Natural killer cell (primary cell): ENCODE measurements at places on chromosomes 5 and 9.

- no peaks in the 10 kb centered on the region for H3K36me3 ChIP-seq
- H3K27ac ChIP-seq: no peak overlapping the region
- no peaks in the 10 kb centered on the region for H3K27me3 ChIP-seq
- H3K4me3 ChIP-seq: no peak overlapping the region
- no peak for DNase-seq
Measured at GRCh38 chr9:110949081-110949480, 89.2 kb downstream of the LPAR1 start.

GRCh38 chr9:118721923-118722322 is 647.3 kb downstream of the BRINP1 start:
- no peak for DNase-seq
- no peaks in the 10 kb centered on the region for H3K4me1 ChIP-seq
- H3K27me3 ChIP-seq: no peaks in the 10 kb centered on the region
- no peak overlapping the region for H3K4me3 ChIP-seq

GRCh38 chr5:65903581-65903980 is 22.8 kb upstream of the ERBIN start:
- H3K4me1 ChIP-seq: no peaks in the 10 kb centered on the region
- H3K4me3 ChIP-seq: no peak overlapping the region
- H3K36me3 ChIP-seq: no peaks in the 10 kb centered on the region
- H3K27ac ChIP-seq: no peak overlapping the region

DNA sequence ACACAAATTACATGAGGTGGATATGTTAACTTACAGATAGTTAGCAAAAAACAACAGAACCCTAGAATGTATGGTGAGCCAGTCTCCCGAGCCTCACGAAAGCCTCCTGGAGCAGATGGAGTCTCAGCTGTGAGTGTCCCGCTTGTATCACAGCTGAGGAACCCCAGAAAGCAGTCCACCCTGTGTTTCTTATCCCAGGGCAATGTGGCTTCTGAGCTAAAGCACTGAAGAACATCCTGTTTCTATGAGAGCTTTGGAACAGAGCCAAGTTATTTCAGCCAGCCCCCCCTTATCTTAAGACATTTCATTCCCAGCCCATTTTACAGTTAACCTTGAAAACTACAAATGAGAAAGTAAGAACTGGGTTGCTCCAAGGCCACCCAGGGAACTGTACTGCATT is 1220.9 kb upstream of the CDH6 start:
- no peaks in the 10 kb centered on the region for H3K36me3 ChIP-seq
- no peak for DNase-seq
- no peak overlapping the region for H3K4me3 ChIP-seq
- no peaks in the 10 kb centered on the region for H3K4me1 ChIP-seq
- H3K27ac ChIP-seq: no peak overlapping the region

DNA sequence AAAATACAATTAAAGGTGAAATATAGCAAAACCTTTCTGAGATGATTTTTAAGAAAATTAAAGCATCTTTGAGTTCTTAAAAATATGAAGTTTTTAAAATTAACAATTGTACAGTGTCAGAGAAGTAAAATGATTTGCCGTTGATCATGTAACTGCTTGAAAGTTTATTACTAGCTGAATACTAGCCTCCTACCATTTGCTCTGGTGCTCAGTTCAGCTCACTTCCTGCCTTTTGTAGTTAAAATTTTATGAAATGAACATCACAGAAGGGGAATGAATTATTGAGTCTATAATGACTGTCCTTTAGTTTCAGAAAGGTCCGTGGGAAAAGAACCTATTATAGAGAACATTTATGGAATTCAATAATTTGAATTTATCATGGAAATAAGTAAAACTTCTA is 9.7 kb downstream of the YTHDC2 start:
- no peak overlapping the region for H3K27ac ChIP-seq
- peak; percentile 22 for DNase-seq
- no peaks in the 10 kb centered on the region for H3K4me1 ChIP-seq
- H3K4me3 ChIP-seq: no peak overlapping the region
- peaks cover 3% of the 10 kb centered on the region for H3K36me3 ChIP-seq

- no peak overlapping the region for H3K27ac ChIP-seq
- no peaks in the 10 kb centered on the region for H3K27me3 ChIP-seq
- no peaks in the 10 kb centered on the region for H3K4me1 ChIP-seq
Measured at GRCh38 chr9:118618849-118619248, 750.4 kb downstream of the BRINP1 start.

GRCh38 chr9:94625835-94626234 is 13.5 kb downstream of the FBP1 start:
- no peak overlapping the region for H3K4me3 ChIP-seq
- no peaks in the 10 kb centered on the region for H3K27me3 ChIP-seq
- H3K4me1 ChIP-seq: no peaks in the 10 kb centered on the region
- no peak for DNase-seq

DNA sequence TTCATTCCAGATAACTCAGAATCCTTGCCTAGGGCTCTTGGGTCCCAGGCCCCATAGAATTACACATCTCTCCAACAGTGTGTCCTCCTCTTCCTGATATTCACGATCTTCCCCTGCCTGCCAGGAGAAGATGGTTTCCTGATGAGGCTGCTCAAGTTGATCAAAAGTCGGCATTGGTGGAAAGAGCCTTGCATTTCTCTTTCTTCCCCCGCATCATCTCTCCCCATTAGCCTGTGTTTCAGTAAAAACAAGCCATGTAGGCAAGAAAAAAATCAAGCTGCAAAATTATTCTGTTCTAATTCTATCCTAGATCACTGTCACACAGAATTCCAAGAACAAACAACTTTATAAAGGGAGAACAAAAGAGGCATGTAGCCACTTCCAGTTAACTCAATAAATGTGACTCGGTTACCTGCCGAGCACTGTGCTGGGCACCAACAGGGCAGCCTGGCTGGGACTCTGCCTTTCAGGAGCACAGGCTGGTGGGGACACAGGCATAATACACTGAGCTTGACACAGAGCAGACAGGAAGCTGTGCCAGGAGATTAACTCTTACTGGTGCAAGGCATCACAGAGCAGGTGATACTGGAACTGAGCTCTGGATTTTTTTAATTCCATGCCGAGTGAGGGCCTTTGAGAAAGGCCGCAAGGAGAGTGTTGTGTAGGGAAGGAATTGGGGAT is 25.6 kb downstream of the TMOD1 start:
- DNase-seq: no peak
- H3K27ac ChIP-seq: no peak overlapping the region
- no peaks in the 10 kb centered on the region for H3K27me3 ChIP-seq
- no peak overlapping the region for H3K4me3 ChIP-seq
- no peaks in the 10 kb centered on the region for H3K36me3 ChIP-seq

- H3K36me3 ChIP-seq: no peaks in the 10 kb centered on the region
- H3K4me3 ChIP-seq: no peak overlapping the region
- H3K27me3 ChIP-seq: no peaks in the 10 kb centered on the region
- H3K4me1 ChIP-seq: no peaks in the 10 kb centered on the region
Measured at GRCh38 chr5:14451871-14452270, 129.7 kb upstream of the OTULINL start.

DNA sequence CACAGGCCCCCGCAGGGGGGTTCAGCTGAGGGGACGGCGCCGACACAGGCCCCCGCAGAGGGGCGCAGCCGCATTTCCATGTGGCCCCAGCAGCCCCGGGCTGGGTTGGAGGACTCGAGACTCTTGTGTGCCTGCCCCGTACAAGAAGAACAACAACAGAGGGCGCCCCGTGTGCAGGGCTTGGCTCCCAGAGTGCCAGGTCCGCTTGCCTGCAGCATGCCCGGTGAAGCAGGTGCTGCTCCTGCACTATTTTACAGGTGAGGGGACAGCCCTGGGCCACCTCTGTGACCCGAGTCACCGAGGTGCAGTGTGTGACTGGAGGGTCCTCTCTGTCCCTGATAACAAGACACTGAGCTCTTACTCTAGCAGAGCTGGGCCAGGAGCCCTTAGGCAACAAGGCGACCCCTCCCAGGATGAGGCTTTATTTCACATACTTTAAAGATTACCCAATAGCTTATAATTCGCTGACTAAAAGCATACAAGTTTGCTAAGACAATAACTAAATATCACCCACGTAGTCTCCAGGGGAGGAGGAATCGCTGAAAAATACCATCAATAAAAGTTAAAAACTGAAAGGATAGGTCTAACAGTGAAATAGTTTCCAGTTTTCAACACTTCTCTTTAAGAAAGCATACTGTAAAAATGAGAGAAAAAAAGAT is 41.7 kb upstream of the SLC9A3 start:
- H3K27me3 ChIP-seq: no peaks in the 10 kb centered on the region
- no peaks in the 10 kb centered on the region for H3K4me1 ChIP-seq
- H3K27ac ChIP-seq: no peak overlapping the region
- H3K36me3 ChIP-seq: no peaks in the 10 kb centered on the region
- H3K4me3 ChIP-seq: no peak overlapping the region
- no peak for DNase-seq

- no peaks in the 10 kb centered on the region for H3K27me3 ChIP-seq
- no peak overlapping the region for H3K27ac ChIP-seq
- H3K36me3 ChIP-seq: no peaks in the 10 kb centered on the region
- no peak for DNase-seq
- H3K4me1 ChIP-seq: no peaks in the 10 kb centered on the region
Measured at GRCh38 chr9:87713988-87714330, 12.0 kb upstream of the CTSL start.

DNA sequence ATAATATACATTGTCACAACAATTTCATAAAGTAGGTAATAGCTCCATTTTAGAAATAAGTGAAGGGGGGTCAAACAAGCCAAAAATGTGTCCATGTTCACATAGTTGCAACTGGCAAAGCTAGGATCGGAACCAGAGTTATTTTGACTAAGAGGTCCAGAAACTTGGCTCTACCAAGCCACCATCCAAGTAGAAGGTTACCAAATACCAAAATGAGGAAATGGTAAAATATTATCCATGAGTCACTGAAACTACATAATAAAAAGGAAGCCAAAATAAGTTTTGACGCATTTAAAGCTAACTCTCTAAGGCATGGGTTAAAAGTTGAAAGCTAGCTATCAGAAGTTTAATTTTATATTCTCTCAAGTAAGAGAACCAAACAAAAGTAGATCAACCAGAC is 886.9 kb upstream of the DMAC1 start:
- no peak overlapping the region for H3K4me3 ChIP-seq
- no peak for DNase-seq
- no peaks in the 10 kb centered on the region for H3K27me3 ChIP-seq
- H3K27ac ChIP-seq: no peak overlapping the region
- no peaks in the 10 kb centered on the region for H3K36me3 ChIP-seq

DNA sequence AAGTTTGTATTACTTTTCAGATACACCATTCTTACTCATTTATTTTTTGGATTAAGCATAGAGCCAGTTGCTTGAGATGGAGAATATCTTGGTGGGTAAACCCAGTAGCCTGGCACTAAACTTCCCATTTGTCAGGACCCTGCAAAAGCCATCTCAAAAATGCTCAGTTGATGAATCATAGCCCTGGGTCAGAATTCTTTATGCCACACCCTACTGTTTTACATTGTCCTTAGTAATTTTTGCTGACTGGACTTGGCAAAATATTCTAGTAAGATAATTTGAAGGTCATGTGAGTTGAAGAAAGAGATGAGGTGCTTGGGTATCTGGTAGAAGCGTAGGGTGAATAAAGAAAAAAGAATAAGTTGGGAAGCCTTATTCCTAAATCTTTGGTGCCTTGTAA is 50.7 kb downstream of the C7 start:
- H3K27me3 ChIP-seq: no peaks in the 10 kb centered on the region
- H3K27ac ChIP-seq: no peak overlapping the region
- no peak for DNase-seq
- H3K4me3 ChIP-seq: no peak overlapping the region
- no peaks in the 10 kb centered on the region for H3K4me1 ChIP-seq
- H3K36me3 ChIP-seq: no peaks in the 10 kb centered on the region

DNA sequence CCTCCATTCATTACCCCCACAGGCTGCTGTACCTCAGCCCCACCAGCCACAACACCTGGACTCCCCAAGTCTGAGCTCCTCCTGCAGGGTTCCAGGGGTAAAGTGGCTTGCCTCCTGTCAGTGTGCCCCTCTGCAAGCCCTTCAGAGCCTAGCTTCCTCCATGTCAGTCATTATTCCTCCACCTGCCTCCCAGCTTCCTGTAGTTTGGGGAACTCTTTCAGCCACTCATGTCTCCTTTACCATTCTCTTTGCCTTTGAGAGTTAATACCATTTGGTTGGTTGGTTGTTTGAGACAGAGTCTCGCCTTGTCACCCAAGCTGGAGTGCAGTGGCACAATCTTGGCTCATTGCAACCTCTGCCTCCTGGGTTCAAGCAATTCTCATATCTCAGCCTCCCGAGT is 36.2 kb downstream of the IRF1 start:
- H3K4me1 ChIP-seq: peaks cover 72% of the 10 kb centered on the region
- no peak overlapping the region for H3K4me3 ChIP-seq
- no peak for DNase-seq
- no peaks in the 10 kb centered on the region for H3K27me3 ChIP-seq
- H3K27ac ChIP-seq: peak overlapping the region; percentile 97

GRCh38 chr9:14312719-14313377 is 1.1 kb downstream of the NFIB start:
- peaks cover 20% of the 10 kb centered on the region for H3K4me1 ChIP-seq
- H3K4me3 ChIP-seq: no peak overlapping the region
- DNase-seq: no peak
- peaks cover 46% of the 10 kb centered on the region for H3K27me3 ChIP-seq

DNA sequence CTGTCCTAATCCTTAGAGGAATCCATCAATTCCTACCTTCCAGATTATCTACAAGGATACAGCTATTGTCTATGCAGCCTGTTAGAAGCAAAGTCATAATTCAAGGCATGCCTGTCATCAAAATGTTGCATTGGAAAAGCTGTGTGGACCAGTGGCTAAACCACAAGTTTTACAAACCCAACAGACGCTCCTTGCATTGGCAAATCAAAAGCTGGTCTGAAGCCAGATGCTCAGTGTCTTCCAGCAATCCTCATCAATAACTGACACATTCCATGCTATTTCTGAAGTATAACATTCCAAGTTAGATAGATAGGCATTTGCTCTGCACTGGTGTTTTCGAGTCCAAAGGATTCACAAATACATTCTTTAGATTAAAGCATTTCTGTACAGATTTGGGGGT is 213.6 kb downstream of the EBF1 start:
- H3K4me1 ChIP-seq: no peaks in the 10 kb centered on the region
- H3K27ac ChIP-seq: no peak overlapping the region
- H3K36me3 ChIP-seq: no peaks in the 10 kb centered on the region
- no peak overlapping the region for H3K4me3 ChIP-seq
- H3K27me3 ChIP-seq: no peaks in the 10 kb centered on the region

DNA sequence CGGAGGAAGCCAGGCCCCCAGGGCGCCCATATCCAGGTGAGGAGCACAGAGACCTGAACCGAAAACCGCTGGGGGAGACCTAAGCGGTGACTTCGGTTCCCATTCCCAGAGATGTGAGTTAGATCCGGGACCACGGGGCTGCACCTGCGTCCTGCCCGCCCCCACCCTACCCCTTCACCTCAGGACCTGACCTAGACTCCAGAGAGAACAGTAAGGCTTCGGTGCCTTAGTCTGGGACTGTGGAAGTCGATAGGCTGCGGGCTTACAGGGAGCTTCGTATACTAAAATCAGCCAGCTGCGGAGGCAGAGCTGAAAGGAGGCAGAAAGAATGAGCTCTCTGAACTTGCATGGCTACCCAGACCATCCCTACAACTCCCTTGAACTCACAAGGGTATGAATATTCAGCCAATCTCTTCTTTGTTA is 518 bp upstream of the FAM13B start:
- peak overlapping the region; percentile 100 for H3K27ac ChIP-seq
- no peak for DNase-seq
- no peaks in the 10 kb centered on the region for H3K36me3 ChIP-seq
- peaks cover 33% of the 10 kb centered on the region for H3K4me1 ChIP-seq
- no peaks in the 10 kb centered on the region for H3K27me3 ChIP-seq

- H3K36me3 ChIP-seq: no peaks in the 10 kb centered on the region
- no peak overlapping the region for H3K27ac ChIP-seq
- H3K4me3 ChIP-seq: no peak overlapping the region
- no peaks in the 10 kb centered on the region for H3K4me1 ChIP-seq
Measured at GRCh38 chr5:107771926-107772325, 101.2 kb upstream of the EFNA5 start.
